Stimulated activated CD4-positive, alpha-beta T cell treated with anti-CD3 and anti-CD28 coated beads, TNF-alpha, amount 100 ng/mL, for 24 hours (primary cell): ENCODE measurements at places on chromosomes 12 and 14.

DNA sequence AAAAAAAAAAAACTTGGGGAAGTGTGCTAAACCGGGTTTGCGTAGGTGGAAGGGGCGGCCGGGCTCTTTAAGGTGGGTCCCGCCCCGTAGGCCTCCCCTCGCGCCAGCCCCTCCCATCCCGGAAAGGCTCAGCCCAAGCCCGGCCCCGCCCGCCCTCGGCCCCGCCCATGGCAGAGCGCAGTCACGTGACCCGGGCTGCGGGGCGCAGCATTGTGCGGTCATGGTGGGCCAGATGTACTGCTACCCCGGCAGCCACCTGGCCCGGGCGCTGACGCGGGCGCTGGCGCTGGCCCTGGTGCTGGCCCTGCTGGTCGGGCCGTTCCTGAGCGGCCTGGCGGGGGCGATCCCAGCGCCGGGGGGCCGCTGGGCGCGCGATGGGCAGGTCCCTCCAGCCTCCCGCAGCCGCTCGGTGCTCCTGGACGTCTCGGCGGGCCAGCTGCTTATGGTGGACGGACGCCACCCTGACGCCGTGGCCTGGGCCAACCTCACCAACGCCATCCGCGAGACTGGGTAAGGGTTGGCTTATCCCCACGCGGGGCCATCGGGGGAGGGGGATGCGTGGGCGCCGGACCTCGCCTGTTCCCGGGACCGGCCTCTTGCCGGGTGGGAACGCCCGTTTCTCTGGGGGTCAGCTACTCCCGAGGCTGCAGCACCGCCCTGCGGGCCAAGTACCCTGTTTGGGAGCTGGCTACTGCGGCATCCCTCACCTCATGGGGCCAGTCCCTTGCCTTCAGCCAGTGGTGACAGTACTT lies at the start of gene PLBD2:
PLBD2 (plus strand) TSS at position 207 of the 752 bp plus-strand sequence; CDS start at position 221, 14 bp downstream.
- DNase-seq = peak; percentile 85

DNA sequence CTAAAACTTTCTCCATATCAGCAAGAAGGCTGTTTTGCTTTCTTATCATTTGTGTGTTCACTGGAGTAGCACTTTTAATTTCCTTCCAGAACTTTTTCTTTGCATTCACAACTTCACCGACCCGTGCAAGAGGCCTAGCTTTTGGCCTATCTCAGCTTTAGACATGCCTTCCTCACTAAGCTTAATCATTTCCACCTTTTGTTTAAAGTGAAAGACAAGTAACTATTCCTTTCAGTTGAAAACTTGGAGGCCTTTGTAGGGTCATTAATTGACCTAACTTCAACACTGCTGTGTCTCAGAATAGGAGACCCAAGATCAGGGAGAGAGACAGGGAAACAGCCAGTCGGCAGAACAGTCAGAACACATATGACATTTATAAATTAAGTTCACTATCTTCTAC lies 39.3 kb downstream of the BBS10 start:
- no peak for DNase-seq

DNA sequence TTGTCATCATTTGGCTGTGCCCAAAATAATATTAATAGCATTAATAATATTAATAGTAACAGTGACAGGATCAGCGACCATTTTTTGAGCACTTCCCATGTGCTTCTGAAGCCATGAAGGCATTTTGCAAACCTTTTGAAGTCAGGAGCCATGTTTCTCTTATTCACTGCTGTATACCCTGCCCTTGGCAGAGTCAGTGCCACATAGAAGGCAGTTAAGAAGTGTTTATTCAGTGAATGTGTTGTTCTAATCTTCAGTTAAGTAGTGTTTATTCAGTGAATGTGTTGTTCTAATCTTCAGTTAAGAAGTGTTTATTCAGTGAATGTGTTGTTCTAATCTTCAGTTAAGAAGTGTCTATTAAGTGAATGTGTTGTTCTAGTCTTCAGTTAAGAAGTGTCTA lies 319.7 kb upstream of the NAV3 start:
- no peak for DNase-seq

DNA sequence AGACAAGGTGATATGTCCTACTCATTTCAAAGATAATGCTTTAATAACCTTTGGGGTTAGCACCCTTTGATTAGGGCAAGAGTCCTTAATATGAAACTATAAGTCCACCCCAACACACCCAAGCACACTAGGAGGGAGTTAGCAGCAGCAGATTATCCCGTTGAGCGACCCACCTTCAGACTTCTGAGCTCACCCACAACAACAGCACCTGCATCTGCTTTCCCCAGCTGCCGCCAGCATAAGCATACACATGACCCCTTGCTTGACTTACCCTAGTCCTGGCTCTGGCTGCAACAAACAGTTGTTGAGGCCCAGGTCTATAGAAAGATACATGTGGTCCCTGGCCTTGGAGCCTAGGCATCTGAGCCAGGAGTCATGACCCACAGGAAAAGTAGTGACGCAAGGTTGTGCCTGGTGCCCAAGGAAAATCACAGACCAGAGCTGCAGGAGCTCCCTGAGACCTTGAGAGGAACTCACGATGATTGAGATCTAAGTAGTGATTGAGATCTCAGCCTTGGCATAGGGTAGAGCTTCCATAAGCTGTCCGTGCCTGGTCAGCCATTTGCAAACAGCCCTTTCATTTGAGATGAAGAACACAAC lies 19.0 kb downstream of the ZDHHC22 start:
- DNase-seq = no peak

- DNase-seq = no peak
Observed at GRCh38 chr14:88481794-88482193, 73.0 kb downstream of the PTPN21 start.

GRCh38 chr12:32125455-32126084 lies 18.9 kb downstream of the BICD1 start:
- no peak for DNase-seq

DNA sequence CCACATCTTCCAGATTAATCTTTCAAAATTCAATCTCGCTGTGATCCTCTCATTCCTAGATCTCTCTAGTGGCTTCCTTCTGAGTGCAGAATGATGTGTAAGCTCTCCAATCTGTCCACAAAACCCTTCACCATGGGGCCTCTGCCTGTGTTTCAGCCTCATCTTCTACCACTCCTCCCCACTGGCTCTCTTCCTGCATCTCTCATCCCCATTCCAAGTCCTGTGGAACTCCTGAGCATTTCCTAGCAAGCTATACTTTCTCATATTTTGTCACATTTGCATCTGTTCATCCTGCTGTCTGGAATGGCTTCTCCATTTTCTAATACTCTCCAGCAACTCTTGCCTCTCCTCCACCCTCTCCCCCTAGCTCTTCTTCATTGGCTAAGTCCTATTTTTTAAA lies 242.0 kb upstream of the DAAM1 start:
- no peak for DNase-seq
